ENCODE measurements at places on chromosomes 4 and X.
A peak's percentile ranks its signal among the peaks of the same experiment; 100 is the strongest.

DNA sequence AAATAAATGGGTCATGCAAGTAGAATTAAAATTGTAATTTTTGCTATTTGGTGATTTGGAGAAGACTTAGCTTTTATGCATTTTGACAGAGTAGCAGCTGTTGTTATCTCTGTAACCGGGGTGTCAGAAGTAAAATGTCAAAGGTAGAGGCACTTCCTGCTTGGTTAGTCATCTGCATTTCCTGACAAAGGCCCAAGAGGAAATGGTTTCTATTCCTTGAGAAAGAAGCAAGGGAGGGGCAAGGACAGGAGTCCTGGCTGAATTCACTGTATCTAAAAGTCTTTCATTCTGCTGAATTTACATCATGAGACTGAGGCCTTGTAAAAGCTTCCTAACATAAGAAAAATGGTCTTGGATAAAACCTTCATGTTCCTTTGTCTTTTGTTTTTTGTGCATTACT lies 550.9 kb upstream of the BOD1L1 start:
- DNase-seq: no peak

DNA sequence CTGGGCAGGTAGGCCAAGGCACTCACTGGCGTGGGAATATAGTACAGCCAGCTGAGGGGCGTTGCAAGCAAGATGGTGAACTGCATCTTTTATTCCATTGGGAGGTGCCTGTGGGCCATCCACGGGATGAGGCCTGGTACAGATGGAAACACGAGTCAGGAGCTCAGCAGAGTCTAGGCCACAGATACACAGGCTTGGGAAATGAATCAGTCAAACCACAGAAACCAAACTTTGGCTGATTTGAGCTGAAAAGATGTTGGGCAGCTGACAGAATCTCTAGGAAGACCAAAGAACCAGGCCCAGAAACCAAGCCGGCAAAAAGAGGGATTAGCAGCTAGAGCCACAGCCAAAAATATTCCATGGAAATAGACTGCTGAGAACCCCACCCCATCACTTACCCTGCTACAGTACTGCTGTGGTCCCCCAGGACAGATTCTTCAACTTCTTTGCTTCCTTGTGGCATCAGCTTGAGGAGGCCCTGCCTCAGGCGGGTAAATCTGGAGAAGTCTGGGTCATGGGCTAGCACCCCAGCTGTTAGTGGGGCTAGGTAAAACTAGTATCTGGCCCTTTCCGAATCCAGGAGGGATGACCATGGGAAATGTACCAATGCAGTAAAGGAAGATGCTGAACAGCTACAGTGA lies 75.4 kb downstream of the TMEM131L start:
- no peak for DNase-seq

GRCh38 chr4:12875640-12876243 lies 608.4 kb downstream of the RAB28 start:
- DNase-seq: no peak

GRCh38 chrX:151912780-151913179 lies at the start of gene MAGEA4:
Gene MAGEA4, plus strand, starts transcription at chrX:151912889. Its CDS starts 10,776 bp downstream, at chrX:151923665.
- DNase-seq: no peak

DNA sequence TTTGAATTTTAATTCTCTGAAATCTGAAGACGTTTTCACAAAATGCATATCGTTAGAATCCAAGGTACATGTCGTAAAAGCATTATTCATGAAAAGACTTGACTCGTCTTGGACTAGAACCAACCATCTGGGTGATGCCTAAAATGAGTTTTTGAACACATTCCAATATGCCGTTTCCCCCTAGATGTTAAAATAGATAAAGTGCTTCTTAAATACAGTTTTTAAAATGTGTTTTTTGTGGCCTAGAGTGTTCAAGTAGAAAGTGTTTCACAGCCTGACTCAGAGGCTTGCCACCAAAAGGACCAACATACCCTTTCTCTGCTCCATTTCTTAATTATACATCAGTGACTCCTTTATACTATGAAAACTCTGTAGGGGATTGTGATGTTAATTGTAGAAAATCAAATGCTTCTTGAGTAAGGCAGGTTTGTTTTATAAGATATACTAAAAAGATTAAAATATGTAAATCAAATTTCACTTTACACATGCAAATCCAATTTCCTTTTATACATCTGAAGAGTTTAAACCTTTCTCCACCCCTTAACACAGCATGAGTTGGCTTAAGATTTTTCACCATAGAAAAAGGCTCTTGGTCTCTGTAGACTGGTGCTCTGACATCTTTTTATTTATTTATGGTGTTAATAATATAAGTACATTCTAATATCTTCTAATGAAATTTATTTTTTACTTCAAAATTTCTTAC lies 48.4 kb downstream of the PRKG2 start:
- no peak for DNase-seq

DNA sequence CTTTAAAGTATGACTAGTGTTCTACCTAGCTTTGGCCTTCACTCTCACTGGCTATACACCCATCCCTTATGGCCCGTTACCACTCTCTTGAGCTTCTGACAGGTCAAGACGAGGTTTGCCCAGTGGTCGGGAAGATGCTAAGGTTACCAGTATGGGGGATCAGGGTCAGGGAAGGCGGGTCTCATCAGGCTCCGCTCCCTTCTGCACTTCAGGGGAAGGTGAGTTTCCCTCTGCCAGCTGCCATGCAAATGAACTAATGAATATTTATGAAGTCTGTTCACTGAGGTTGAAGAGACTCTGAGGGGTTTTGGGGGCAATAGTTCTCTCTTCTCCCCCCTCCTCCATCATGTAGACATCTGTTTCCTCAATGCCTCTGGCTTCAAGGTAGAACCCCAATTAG lies 6.6 kb downstream of the EFNB1 start:
- DNase-seq: no peak

- DNase-seq: no peak
Observed at GRCh38 chrX:118823263-118824172, at the start of gene ZCCHC12. Gene ZCCHC12, plus strand, starts transcription at chrX:118823824. Its CDS starts 1,421 bp downstream, at chrX:118825245.

GRCh38 chrX:86215260-86215659 lies 67.0 kb downstream of the DACH2 start:
- DNase-seq: no peak

DNA sequence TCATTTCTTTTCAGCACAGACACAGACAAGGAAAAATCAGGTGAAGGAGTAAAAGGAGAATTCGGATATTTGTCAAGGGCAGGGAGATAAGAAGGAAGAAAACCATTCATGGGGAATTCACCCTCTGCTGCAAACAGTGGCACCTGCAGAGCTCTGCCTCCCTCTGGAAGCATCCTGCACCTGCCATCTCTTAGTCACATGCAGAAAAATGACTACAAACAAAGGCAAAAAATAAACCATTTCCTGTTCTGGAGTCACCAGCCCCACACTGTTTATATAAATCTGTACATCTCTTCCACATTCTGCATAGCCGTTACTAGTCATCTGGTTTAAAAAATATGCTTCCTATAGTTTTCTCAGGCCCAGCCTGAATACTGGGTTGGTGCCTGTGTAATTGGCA lies 205.3 kb downstream of the ARAP2 start:
- DNase-seq: no peak

DNA sequence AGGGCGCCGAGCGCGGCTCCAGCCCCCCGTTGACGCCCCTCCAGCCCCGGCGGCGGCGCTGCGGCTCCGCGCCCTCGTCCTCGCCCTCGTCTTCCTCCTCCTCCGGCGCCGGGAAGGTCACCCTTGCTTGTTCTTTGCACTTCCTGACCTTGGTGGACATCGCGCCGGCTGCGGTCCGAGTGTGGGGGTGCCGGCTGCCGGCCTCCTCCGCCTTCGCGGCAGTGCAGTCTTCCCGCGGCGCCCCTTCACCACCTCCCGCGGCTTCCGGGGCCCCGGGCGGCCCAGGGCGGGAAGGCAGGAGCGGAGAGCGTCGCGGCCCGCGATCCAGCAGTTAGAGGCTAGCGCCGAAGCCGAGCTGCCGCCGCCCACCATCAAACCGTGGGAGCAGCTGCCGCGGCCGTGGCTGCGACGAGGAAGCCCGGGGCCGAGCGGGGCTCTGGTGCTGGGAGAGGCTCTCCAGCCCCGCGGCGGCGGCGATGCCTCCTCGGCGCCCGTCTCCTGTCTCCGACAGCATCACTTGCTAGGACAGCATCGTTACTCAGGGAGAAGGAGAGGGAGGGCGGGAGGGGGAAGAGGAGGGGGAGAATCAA lies at the start of gene TRPC3:
Gene TRPC3, minus strand, starts transcription at position 540 of the 590 bp plus-strand sequence. Its CDS starts 380 bp downstream, at position 160.
- DNase-seq: no peak

GRCh38 chrX:132848296-132848970 lies 110.0 kb downstream of the HS6ST2 start:
- no peak for DNase-seq

DNA sequence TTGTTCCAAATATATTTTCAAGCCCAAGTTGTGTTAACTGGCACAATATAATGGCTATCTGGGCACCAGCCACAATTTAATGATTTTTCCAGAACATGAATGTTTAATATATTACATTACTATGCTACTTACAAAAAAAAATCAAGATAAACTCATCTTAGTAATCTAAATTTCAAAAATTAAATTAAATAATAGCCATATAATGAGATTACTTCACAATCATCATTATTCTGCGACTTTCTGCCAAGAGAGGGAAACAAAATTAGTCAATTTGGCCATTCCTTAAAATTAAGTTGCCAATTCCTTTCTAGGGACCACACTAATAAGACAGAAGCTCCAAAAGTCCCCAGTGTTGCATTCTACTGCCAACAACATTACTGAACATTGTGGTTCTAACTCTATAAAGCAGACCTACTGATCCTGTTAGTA lies 7.5 kb downstream of the NEK1 start:
- no peak for DNase-seq

DNA sequence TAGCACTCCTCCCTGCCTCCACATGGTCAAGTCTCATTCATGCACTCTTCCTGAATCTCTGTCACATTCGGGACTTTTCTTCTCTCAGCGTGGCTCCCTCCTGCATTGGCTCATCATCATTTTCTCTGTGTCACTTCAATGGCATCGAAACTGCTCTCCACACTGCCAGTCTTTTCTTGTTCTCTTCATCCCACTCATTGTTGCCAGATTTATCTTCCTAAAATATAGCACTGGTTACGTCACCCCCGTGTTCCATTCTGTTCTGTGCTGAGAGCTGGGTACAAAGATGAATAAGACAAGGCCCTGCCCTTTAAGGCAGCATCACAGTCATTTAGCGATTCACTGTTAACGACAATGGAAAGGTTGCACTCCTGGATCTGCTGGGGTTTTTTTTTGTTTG lies 174.4 kb upstream of the TBC1D9 start:
- DNase-seq: no peak

- DNase-seq: no peak
Observed at GRCh38 chr4:182074810-182075209, 168.4 kb upstream of the TENM3 start.

DNA sequence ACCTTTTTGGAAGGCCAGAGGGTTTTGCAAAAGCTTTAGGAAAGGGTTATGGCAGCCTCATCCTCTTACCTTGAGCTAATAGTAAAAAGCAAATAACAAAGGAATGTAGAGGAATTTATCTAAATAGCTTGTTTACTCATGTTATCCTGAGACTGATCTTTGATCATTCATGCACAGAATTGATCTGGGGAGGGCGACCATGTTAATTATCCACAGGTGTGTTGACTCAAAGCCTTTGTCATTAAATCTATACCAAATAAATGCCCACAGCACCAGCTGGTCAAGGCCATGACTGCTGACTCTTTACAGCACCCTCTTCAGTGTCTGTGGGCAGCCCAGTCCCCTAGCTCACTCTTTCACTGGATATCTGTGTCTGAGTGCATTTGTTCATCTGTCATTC lies 22.8 kb upstream of the DCLK2 start:
- no peak for DNase-seq

DNA sequence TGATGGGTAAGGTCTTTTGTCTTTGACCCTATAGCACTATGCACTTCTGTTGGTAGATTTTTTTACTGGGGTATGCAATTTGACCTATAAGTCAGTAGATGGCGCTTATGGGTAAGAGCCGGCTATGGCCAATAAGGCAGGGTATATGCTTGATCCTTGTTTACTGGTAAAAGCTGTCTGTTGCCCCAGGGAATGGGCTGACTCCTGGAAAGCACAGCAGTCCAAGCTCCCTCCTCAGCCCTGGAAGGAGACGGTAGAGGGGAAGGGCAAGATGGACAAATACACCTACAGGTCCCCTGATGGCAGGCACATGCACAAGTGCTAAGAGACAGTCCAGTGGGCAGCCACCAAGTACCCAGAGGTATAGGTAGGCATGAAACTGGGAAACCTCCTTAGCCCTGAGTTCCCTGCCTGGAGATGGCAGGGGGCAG lies 63.7 kb downstream of the ADAMTS3 start:
- no peak for DNase-seq

GRCh38 chr4:33218238-33218637 lies 2498.1 kb downstream of the PCDH7 start:
- no peak for DNase-seq

DNA sequence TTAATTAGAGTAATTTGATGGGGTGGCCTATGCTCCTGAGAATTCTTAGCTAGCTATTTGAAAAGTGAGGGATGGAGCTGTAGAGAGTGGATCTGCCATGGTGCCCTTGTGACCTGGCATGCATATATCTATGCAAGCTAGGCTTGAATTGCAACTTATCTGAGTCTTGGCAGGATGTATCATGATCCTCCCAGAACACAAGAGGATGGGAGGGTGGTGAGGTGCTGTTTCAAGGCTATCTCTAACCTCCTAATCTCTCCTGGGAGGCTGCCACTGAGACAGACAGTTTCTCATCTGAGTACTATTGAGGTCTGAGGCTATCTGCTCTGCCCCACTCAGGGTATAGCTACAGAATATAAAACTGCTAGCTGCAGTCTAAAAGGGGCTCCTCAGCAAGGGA lies 56.6 kb downstream of the BRCC3 start:
- DNase-seq: no peak

- no peak for DNase-seq
Observed at GRCh38 chrX:138885886-138886285, 174.4 kb upstream of the FGF13 start.

DNA sequence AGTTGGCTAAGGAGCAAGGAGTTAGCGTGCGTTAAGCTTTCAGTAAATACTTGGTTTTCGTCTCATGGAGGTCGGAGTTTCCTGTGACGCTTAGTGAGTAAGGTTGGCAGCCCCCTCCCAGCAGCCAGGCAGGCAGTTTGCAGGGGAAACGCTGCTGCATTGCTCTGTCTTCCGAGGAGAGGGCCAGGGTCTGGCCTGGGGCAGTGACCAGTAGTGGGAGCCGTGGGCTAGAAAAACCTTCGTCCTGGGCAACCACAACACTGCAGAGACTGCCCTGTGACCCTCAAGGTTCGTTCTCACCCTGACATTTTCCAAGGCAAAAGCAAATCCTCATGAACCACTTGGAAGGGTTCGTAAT lies 432 bp downstream of the TMEM175 start:
- DNase-seq: no peak

GRCh38 chr4:48779095-48779997 lies 733 bp downstream of the FRYL start:
- peak; percentile 43 for DNase-seq

- no peak for DNase-seq
Observed at GRCh38 chrX:140022482-140022881, 57.2 kb upstream of the CXorf66 start.

DNA sequence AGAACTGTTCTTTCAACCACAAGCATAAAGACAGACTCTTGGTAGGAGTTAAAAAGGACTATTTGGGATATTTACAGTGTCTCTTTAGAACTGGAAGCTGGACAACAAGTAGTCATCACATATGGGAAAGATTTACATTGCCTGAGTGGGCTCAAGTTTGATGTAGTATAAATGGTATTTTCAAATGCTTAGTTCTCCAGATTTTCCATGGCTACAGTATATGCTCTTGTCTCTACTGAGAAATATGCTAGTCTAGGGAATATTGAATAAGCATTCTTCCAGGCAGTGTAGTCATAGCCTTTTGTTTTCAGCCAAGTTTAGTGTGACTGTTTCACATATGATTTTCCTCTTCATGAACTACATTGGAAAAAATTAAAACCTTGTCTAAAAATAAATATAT lies 315.6 kb downstream of the ARHGAP24 start:
- no peak for DNase-seq

All from stimulated activated CD8-positive, alpha-beta memory T cell treated with anti-CD3 and anti-CD28 coated beads, Interleukin-7, amount 100 ng/mL, for 1 hour (primary cell).